ENCODE measurements at places on chromosomes 7 and 10.
A peak's percentile ranks its signal among the peaks of the same experiment; 100 is the strongest.

GRCh38 chr10:108567899-108568752 is 1355.2 kb downstream of the XPNPEP1 start:
- no peak for DNase-seq

DNA sequence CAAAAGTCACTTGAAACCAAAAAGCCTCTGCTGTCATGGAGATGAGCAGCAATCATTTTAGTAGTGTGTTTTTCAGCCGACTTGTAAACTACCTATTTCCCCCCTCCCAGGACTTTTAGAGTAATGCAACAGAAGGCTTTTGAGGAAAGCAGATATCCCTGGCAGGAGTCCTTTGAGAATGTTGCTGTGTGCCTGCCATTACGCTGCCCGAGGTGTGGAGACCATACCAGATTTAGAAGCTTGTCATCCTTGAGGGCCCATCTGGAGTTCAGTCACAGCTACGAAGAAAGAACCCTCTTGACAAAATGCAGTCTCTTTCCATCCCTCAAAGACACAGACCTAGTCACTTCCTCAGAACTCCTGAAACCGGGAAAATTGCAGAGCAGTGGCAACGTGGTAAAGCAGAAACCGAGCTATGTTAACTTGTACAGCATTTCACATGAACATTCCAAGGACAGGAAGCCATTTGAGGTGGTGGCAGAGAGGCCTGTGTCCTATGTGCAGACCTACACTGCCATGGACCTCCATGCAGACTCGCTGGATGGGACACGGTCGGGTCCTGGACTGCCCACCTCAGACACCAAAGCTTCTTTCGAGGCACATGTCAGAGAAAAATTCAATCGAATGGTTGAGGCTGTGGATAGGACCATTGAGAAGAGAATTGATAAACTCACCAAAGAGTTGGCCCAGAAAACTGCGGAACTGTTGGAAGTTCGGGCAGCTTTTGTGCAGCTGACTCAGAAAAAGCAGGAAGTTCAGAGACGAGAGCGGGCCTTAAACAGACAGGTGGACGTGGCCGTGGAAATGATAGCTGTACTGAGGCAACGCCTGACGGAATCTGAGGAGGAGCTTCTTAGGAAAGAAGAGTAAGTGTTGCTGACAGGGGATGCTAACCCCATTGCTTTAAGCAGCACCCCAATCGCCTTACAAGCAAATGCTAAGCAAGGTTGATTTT is 2.2 kb downstream of the ZNF365 start:
- no peak for DNase-seq

GRCh38 chr10:97445722-97446639 is at the start of the genes EXOSC1 and ZDHHC16:
TSS of gene EXOSC1 (minus strand) at chr10:97446006. CDS start at chr10:97445985, 21 bp downstream.
TSS of gene ZDHHC16 (plus strand) at chr10:97446175. CDS start at chr10:97451676, 5,501 bp downstream.
- DNase-seq: peak; percentile 62

- DNase-seq: no peak
Measured at GRCh38 chr10:63542835-63543575, 21.8 kb downstream of the REEP3 start.

GRCh38 chr10:6034371-6034770 is 27.8 kb downstream of the IL2RA start:
- no peak for DNase-seq

- DNase-seq: no peak
Measured at GRCh38 chr10:108112218-108112617, 947.7 kb upstream of the SORCS1 start.

All from stimulated activated CD8-positive, alpha-beta memory T cell treated with anti-CD3 and anti-CD28 coated beads, Interleukin-15, amount 100 ng/mL, for 24 hours (primary cell).